T follicular helper cell (primary cell): ENCODE measurements at places on chromosomes 2 and 18.

- no peak for DNase-seq
These were observed 117.1 kb downstream of the RNF144A start for GRCh38 chr2:7034303-7034702.

DNA sequence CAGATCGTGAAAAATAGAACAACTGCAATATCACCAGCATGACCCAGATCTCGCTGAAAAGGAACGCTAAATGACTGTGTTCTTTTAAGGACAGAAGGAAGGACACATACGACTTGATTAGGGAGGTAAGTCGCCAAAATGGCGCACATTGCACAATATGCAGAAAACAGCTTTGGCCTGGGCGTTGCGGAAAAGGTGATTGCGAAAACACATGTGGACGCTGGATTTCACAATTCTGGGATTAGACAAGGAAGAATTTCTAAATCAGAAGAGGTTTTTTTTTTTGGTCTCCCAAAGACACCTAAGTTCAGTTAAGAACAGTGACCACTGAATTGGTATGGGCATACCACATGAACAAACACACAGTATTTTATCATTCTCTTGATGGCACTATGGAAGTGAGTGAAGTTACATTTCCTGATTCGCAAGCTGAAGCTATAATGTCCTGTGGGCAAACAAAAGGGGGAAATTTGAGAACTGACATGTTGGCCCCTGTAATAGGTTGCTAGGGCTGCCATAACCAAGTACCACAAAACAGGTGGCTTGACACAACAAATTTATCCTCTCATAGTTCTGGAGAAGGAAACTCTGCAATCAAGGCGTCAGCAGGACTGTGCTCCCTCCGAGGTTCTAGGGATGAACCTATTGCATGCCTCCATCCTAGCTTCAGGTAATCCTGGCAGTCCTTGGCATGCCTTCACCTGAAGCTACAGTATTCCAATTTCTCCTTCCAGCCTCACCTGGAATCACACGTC is 25.8 kb upstream of the ERICH2 start:
- DNase-seq: no peak

- no peak for DNase-seq
These were observed 7.2 kb downstream of the RND3 start for GRCh38 chr2:150480241-150480640.

DNA sequence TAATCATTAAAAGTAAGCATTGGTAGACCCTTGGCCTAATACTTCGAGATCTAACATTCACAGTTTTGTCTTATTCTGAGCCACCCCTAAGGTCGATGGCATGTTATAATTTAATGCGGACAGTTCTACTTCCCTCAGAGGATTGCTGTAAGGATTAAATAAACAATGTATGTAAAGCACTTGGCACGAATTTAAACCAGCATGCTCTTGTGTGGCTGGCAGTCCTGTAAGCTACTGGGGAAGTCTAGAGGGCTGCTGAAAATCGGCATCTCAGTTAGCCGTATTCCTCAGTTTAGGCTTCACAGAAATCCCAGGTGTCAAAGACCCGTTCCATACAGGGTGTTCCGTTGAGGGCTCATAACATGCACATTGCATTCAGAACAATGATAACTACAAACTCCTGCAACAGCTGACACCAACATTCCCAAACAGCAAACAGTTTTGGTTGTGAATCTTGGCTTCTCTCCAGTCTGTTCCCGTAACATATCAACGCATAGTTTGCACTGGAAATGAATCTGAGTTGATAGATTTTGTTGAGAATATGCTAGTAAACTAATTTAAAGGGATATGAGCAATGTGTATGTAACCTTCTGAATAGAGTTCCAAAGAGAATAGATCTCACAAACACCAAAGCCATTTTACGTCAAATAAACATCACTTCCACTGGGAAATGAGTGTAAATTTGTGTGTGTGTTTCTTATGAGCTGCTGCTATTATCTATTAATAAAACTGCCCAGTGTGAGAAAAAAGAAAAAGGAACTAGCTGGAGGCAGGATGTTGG is 52.2 kb upstream of the ACKR3 start:
- DNase-seq: no peak

- no peak for DNase-seq
These were observed 4.8 kb downstream of the ANO7 start for GRCh38 chr2:241193271-241193670.

- DNase-seq: no peak
These were observed 23.0 kb upstream of the HS6ST1 start for GRCh38 chr2:128341621-128342020.

DNA sequence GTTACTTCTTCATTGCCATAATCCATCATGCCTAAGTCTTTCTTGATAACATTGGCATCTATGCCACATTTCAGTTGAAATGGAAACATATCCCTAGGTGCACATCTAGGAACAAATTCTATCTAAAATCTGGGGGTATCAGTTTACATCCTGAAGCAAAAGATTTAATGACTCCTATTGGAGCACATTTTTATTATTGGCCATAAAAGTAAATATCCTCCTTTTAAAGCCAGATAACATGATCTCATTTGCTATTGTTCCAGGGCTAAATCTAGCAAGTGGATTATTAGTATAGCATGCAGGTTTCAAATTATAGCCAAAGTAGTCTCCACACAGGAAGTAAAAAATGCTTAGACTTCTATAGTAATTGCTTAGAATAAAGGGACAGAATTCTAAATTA is 193.2 kb downstream of the CDH2 start:
- DNase-seq: no peak

GRCh38 chr2:103809941-103810441 is 1043.9 kb upstream of the POU3F3 start:
- DNase-seq: no peak

DNA sequence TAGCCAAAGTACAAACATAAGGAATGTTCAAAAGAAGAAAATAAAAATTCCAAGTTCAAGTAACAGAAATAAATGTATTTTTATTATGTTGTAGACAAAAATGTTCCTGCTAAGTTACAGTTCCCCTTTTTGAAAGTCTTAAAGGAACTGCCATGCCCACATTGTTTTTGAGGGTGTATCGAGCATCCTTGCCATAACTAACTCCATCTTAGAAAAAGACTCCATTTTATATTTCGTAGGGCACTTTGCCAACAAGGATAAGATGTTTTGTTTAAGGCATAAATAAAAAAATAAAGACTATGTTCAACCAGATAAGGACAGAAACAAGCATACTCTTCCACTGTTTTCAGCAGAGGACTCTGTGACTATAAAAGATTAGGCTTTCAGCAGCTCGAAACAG is 67.3 kb downstream of the TMEM237 start:
- no peak for DNase-seq

DNA sequence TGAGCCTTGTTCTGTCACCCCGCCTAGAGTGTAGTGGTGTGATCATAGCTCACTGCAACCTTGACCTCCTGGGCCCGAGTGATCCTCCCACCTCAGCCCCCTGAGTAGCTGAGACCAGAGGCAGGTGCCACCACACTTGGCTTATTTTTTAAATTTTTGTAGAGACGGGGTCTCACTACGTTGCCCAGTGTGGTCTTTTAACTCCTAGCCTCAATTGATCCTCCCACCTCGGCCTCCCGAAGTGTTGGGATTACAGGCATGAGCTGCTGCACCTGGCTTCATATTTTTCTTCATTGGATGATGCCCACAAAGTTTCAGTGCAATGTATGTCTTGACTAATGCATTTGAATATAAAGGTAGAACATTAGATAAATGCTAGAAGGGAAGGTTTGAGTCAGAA is 120.8 kb downstream of the FMNL2 start:
- no peak for DNase-seq

DNA sequence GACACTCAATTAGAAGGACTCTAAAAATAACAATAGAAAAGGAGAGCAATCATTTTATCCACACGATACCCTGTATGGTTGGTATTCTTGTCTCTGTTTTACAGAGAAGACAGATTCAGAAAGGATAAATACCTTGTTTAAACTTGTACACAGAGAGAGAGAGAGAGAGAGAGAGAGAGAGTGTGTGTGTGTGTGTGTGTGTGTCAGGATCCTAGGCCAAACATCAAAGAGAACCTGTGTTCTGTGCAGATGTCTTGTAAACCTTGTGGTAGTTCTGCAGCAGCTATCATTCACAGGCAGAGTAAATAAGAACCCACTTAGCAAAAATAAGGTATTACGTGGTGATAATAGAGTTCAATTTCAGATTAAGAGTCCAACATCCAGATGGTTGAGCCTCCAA is 4.3 kb upstream of the CRIM1 start:
- no peak for DNase-seq

DNA sequence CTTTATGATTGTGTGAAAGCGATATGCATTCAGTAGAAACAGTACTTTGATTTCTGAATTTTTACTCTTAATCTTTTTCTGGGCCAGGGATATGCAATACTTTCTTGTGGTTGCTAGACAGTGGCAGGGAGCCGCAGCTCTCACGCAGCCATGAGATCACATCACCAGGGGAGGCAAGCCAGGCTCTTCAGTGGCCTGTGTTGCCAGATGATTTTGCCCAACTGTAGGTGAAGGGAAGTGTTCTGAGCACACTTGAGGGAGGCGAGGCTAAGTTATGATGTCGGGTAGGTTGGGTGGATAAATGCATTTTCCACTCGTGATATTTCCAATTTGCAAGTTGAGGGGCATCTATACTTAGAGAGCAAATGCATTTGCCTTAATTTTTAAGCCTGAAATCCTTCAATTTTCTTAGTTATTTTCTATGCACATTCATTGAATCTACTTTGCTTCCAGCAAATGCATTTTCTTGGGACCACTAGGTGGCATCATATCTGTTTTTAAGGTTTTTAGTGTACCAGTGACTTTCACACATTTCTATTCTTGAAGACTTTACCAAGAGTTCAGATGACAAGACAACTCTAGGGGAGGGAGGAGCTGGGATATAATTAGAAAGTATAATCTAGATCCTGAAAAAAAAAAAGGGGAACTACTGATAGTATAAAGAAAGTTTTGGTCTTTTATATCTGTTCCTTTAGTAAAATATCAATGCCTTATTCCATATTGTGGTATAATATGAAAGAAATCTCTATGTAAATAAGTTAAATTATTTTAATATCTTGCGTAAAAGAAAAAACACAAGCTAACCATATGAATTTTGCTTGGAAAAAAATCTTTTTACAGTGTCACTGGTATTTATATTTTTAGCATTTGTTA is 643.3 kb downstream of the SOCS6 start:
- DNase-seq: no peak

GRCh38 chr2:119545754-119546446 is 1.7 kb downstream of the CFAP221 start:
- no peak for DNase-seq

- no peak for DNase-seq
These were observed 27.7 kb downstream of the METTL8 start for GRCh38 chr2:171406044-171406443.

DNA sequence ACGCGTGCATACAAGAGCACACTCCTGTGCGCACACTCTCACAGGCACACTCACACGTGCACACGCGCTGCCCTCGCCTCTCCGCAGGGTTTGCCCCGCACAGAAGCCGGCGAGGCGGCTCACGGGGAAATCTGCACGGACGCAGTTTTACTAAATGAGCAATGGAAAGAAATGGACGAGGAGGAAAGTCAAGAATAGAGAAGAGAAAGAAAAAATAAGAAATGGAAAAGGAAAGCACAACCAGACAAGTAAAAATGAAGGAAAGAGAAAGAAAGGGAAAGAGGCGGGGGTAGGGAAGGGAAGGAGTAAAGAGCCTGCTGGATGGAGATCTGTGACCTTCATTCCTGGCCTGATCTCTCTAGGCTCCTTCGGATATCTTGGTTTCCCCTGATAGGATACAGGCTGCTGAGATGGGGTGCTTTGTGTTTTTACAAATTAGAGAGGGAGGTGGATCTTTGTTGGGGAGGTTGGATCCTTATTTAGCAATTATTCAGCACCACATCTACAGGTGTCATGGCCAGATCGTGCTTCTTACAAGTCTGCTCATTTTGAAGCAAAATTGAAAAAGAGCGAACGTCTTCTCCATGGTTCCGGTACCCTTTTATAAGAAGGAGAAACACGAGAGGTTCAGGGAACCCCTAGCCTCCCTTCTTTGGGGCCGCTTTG is 693 bp upstream of the LRP2 start:
- DNase-seq: no peak
